Activated naive CD4-positive, alpha-beta T cell treated with Interleukin-2 at 50 U/mL for 16 hours (primary cell): ENCODE measurements at places on chromosomes 5 and 9.

DNA sequence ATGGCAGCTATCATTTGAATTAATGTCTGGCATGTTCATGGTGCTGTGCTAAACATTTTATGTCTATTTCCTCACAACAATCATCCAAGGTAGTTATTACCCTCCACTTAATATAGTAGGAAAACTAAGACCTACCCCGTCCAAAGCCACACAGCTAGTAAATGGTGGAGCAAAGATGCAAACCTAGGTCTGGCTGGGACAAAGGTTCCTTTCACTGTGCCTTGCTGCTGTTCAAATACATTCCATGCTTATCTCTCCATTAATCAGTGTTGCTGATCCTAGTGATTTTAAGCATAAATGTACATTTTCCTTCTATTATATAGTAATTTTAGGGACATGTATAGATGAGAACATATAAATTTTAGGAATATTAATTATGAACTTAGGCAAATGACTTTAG, 38.7 kb downstream of the CCDC125 start:
- DNase-seq = no peak

- DNase-seq = no peak
These were observed 1962.9 kb upstream of the CDH6 start for GRCh38 chr5:29230591-29230990.

DNA sequence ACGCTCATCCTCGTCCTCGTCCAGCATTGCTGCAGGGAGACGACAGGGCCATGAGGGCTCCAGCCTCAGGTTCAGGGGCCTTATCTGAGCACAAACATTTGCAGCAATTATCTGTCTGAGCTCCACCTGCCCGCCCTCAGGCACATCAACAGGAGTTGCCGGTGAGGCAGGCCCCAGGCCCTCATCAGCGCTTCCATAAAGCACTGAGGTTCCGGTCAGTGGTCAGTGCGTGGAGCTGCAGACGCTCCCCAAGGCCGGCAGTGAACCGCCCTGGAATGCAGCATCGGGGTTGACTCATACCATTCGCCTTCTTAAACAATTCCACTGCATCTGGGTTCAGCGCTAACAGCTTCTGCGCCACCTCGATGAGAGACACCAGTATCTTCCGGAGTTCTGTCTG, 15.2 kb downstream of the UBAC1 start:
- DNase-seq = no peak

- no peak for DNase-seq
These were observed 26.0 kb downstream of the DDX4 start for GRCh38 chr5:55763746-55764420.

- DNase-seq = no peak
These were observed 68.9 kb downstream of the COMMD10 start for GRCh38 chr5:116153687-116154174.

DNA sequence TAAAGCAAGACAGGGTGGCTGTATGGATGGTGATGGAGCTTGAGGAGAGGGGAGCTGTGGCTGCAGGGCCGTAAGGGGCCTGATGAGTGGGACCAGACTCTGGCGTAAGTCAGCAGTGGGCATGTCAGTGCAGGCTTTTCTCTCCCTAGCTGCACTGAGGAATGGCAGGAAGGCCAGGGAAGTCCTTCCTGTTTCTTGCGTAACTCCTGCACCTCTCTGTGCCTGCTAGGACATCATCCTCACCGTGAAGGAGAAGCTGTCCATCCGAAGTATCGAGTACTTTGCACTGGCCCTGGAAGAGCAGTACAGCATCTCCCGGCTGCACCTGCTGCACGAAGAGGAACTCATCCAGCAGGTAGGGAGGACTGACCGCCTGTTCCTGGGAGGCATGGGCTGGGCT, 24.1 kb upstream of the TRMT10B start:
- no peak for DNase-seq

DNA sequence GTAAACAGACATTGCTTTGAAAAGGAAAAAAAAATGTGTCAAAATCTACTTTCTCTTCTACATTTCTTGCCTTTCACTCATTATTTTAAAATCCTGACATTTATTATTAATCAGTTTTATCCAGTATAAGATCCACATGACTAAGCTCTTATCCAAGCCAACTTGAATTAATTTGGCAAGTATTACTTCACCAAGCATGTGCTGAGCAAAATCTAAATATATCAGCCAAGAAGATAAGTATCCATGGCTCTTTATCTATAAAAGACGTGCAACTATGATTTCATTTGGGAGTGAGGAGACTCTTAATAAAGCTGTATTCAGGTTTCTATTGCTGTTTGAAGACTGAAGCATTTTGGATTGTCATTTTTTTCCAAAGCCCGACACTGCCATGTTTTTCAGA, 221.3 kb downstream of the TRIM36 start:
- DNase-seq = no peak

GRCh38 chr9:95754533-95755420, 120.7 kb upstream of the ERCC6L2 start:
- no peak for DNase-seq

DNA sequence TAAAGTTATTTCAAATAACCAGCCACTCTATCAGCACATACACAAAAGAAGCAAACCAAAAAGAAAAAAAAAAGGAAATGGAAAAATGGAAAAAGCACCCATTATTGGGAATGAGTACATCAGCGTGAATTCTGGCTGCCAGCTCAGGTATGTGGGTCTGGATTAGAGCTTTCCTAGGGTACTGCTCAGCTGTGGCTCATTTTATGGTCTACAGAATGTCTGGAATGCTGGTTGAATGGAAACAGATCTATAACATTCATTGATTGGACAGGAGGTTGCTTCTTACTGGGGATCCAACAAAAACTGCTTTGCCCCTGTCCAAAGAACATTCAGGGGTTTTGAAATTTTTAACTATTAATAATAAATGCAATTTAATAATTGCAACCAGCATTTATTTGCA, 3.9 kb upstream of the CAST start:
- no peak for DNase-seq

DNA sequence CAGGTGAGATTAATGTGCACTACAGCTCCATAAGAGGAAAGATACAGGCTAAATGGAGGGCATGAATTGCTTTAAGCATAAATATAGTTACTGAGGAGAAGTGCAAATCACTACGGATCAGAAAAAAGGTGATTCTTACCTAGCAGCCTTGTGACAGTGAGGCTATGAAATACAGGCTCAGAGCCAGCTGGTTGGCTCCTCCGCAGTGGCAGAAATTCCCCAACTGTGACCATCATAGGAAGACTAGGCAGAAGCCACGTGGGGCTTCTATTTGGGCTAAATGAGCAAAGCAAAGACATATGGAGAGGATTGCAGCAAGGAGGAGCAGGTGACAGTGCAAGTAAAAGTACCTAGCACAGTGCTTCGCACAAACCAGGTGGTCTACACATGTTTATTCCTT, 40.5 kb downstream of the CDO1 start:
- no peak for DNase-seq

DNA sequence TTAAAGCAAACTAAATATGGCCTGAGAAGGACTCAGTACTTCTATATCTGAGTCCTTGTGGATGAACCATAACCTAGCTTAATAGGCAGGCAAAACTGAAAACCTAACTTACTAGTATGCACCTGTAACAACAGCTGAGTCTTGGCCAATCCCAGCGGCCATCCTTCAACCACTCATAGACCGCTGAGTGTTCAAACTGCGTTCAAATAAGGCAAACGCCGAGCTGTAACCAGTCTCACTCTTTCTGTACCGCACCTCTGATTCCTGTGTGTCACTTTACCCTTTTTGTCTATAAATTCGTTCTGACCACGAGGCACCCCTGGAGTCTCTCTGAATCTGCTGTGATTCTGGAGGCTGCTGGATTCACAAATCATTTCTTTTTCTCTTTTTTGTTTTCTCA, 170.5 kb downstream of the COL23A1 start:
- no peak for DNase-seq

DNA sequence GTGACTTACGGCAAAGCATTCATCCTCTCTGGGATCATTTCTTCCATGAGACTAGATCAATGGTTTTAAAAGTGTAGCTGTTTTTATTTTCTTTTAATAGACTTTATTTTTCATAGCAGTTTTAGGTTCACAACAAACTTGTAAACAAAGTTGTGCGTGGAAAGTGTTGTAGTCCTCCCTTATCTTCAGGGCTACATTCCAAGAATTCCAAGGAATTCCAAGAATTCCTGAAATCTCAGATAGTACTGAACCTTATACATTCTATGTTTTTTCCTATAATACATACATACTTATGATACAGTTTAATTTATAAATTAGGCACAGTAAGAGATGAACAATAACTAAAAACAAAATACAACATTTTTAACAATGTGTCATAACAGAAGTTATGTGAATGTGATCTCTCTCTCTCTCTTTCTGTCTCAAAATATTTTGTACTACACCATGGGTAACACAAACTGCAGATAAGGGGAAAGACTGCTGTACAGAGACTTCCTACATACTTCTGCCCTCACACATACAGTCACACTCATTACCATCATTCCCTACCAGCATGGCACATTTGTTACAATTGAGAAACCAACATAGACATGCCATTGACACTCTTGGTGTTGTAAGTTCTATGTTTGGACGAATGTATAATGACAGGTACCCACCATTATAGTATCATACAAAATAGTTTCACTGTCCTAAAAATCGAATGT, 1933.2 kb upstream of the WWC1 start:
- DNase-seq = no peak

GRCh38 chr9:78236551-78236910, 656 bp downstream of the CEP78 start:
- DNase-seq = no peak

GRCh38 chr9:35432076-35432475, 57.8 kb upstream of the RUSC2 start:
- DNase-seq = no peak

- no peak for DNase-seq
These were observed 3.3 kb upstream of the CLTA start for GRCh38 chr9:36187414-36187813.

GRCh38 chr9:125142560-125143376, 560 bp downstream of the SCAI start:
- peak; percentile 3 for DNase-seq

- DNase-seq = no peak
These were observed 35.0 kb upstream of the ADAMTSL1 start for GRCh38 chr9:18438951-18439350.

DNA sequence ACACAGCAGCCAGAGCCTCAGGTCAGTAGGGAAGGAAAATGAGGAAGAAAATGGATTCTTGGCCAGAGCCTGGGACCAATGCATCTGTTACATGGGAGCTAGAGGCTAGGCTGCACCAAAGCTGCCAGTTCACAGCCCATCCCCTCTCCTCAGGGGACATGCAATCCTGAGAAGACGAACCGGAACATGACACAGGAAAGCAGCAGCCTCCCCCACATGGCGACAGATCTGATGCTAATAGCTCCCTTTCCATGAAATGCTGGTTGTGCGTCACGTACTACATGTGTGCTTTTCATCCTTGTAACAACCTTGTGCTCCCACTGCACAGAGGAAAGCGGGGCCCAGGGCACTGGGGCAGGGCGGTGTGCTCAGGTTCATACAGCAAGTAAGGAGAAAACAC, 67.5 kb downstream of the PRRT1B start:
- DNase-seq = no peak

- DNase-seq = no peak
These were observed 263.9 kb upstream of the ATP10B start for GRCh38 chr5:161115941-161116340.

GRCh38 chr5:169114466-169115065, 186.4 kb downstream of the SLIT3 start:
- DNase-seq = no peak
